Body of pancreas (tissue), 4 donors: ENCODE measurements at places on chromosomes 1 and 21.

- DNase-seq, result peak; percentile 69
Measured at GRCh38 chr1:154221278-154222001, 685 bp downstream of the UBAP2L start.

DNA sequence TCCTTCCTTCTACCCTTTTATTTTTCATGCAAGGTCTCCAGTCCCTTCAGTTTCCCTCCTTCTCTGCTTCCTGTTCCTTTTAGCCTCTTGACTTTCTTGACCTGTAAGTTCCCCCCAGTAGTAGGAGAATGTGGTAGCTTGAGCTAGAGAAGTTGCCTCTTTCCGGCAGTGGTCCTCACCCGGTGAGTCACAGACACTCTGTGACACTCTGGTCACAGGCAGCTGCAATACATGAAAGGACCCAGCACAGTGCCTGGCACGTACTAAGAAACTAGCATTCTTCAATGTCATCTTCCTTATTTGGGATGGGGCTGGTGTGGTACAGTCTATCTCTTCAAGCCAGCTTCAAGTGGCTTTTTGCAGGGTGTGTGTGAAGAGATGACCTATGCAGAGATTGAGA lies 16.0 kb downstream of the PFKFB2 start:
- DNase-seq, result no peak

DNA sequence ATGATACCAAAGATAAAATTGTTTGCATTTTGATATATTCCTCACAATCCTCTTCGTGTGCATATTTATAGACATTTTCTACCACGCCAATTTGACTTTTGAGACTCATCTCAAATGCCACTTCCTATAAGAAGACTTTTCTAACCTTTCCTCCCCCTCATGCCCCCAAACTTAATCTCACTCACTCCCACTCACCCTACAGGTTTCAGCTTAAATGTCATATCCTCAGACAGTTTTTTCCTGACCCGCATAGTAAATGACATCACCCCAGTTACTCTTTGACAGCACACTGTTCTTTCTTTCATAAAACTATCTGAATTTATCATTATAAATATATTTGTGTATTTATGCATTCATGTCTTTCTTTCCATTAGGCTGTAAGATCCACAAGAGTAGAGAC lies 29.6 kb upstream of the RGS8 start:
- no peak for DNase-seq

- no peak for DNase-seq
Measured at GRCh38 chr1:209038316-209038715, 545.2 kb upstream of the CAMK1G start.

DNA sequence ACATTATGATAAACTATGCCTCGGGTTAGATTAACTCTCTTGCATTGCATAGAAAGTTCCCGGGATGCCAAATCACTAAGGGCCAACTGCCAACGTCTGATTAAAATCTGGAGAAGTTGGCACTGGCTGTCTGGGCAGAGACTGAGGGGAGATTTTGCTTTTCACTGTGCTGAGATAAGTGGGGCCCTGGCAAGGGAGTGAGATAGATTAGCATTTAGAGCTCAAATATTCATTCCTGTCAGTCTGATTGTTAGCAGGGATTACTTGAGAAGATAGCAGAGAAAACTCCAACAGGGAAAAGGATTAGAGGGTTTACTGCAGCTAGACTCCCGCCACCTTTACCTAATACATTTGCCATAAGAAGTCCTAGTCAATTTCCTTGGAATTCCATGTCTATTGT lies 714.1 kb upstream of the CHRM3 start:
- DNase-seq, result no peak

- peak; percentile 31 for DNase-seq
Measured at GRCh38 chr1:110227774-110228173, 17.7 kb downstream of the KCNC4 start.

- DNase-seq, result peak; percentile 44
Measured at GRCh38 chr1:39852214-39852791, 31.0 kb downstream of the TRIT1 start.

DNA sequence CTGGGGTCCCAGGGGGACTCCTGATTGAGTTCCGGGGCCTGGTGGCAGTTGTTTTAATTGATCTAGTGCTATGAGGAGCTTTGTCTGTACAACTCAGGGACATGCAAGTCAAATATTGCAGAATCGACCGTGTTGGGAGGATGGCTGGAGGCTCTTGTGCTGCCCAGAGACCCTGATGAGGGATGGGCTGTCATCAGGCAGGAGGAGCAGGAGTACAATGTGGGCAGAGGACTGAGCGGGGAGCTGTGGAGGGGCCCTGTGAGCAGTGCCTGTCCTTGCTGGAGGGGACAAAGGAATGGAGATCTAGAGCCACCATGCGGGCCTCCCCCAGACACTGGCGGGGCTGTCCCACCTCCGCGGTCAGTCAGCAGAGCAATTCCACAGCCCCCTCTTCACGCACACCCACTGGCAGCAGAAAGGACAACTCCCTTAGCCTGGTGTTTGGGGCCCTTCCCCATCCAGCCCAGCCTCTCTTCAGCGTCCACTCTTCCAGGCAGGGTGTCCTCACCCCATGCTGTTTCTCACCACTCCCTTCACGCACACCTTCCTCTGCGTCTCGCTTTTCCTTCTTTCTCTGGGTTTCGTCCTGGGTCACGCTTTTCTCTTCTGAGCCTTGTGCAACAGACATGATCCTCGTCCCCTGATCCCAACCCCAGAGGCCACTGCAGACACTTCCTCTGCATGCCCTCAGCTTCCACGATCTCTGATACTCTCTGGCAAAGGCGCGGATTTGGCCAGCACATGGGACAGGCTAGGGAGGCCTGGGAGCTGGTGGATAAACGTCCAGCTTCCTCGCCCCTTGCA lies 122.6 kb downstream of the GRIK3 start:
- DNase-seq, result no peak

DNA sequence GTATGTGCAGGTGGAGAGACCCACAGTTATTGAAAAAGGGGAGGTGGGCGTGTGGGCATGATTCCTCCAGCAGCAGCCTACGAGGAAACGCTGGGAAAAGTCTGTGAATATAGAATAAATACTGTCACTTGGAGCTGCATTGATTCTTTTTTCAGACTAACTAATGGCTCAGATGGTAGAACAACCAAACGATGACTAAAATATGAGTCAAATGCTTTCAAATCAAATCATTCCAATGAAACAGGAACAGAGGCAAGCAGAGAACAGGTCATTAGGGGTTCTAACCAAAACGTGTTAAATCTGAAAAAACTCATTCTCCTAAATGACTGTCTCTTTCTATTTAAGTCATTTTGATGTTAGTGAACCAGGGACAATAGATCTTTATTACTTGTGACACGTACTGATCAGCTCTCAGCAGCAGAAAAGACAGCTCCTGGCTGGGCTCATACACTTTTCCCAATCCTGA lies 35.1 kb upstream of the SEC16B start:
- DNase-seq, result no peak

DNA sequence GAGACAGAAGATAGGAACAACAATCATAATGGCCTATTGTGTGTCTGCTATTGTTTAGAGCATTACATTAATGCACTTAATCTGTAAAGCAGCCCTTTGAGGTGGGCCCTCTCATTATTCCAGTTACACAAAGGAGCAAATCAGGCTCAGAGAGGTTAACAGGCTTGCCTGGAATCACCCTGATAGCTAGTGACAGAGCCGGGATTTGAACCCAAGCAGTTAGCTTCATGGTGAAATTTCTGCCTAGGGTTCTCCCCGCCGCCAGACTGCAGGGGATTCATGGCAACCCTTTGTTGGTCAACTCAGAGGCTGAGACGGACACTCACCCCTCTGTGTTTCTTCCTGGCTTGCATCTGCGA lies 7.1 kb downstream of the HEYL start:
- no peak for DNase-seq

GRCh38 chr1:227437495-227438008 lies 119.3 kb upstream of the CDC42BPA start:
- DNase-seq, result peak; percentile 9

GRCh38 chr1:106956721-106957120 lies 99.8 kb upstream of the PRMT6 start:
- DNase-seq, result no peak

- no peak for DNase-seq
Measured at GRCh38 chr1:180184041-180184440, 29.4 kb downstream of the QSOX1 start.

- DNase-seq, result no peak
Measured at GRCh38 chr1:34871443-34872132, 12.0 kb upstream of the SMIM12 start.

DNA sequence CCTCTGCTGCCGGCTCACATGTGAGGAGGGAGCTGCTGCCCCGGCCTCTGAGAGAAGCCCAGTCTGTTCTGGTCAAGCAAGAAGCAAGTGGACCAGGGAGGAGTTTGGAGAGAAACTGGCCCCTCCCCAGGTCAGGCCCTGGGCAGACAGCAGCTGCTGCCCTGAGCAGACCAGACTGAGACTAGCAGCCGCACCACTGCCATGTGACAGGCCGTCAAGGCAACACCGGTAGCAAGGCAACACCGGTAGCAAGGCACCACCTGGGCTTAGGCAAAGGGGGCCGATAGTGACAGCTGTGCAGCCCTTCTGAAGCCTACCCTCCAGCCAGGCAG lies 50.3 kb downstream of the ARHGEF16 start:
- no peak for DNase-seq

DNA sequence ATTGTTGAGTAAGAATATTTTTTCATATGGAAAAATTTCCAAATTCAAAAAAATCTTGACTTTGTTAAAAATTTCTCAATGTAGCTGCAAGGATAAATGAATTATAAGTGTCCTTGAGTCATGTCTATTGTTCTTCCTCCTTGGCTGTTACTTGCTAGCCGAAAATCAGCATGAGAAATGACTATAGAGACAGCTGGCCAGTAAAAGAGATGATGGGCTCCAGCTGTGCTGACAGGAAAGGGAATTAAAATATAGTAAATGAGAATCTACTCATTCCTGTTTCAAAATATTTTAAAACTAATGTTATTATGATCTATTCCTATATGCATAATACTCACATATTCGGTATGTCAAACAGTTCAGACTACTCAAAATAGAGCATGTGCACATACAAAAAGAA lies 1292.6 kb downstream of the BRINP3 start:
- DNase-seq, result no peak

GRCh38 chr21:46544003-46544402 lies 60.9 kb downstream of the S100B start:
- no peak for DNase-seq

DNA sequence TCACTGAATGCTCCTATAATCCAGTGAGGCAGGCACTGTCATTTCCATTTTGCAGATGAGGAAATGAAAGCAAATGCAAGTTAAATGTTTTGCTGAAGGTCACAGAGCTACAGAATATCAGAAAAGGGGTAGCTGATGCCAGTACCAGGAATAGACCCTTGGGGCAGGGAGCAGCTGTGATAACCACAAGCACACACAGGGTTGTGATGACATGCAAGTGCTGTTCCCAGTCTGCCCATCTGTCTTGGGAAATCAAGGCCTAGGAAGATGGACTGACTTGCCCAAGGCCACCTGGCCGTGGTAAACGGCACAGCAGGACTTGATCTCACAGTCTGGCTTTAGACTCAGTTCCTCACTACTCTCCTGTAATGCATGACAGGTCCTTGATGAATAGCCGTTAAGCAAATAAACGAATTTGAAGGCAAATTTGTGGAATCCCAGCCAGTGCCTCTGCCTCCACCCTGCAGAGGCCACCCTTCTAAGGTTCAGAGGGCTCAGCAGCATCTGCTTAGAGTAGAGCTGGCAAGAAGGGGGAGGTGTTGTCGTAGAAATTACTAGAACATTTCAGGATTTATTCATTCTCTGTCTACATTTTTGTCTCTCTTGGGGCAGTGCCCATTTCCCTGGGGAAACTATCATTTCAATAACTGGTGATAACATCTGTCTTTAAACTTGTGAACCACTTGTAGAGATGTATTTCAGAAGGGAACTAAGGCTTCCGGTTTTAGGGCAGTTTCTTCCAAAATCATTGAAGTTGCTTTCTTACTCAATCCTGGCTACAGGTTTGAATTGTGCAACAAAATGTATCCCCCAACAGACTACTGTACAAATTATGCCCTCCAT lies 53.2 kb upstream of the MRPS6 start:
- DNase-seq, result peak; percentile 31

- DNase-seq, result no peak
Measured at GRCh38 chr1:162091681-162092524, 22.4 kb downstream of the NOS1AP start.

DNA sequence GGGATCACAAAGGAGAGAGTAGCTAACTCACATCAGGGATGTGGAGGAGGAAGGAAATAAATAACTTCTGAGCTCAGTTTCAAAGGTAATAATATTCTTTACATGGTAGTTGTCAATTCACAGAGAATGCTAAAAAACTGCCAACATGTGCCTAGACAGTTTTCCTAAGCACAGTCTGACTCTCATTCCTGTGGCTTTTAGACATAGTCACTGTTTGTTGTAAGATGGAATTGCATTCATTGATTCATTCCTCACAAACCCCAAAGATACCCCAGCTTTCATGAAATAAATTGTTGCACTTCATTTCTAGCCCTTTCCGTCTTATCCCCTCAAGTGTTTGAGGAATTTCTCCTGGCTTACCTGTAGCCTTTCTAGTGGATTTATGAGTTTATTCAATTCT lies 263.9 kb downstream of the NTNG1 start:
- no peak for DNase-seq

DNA sequence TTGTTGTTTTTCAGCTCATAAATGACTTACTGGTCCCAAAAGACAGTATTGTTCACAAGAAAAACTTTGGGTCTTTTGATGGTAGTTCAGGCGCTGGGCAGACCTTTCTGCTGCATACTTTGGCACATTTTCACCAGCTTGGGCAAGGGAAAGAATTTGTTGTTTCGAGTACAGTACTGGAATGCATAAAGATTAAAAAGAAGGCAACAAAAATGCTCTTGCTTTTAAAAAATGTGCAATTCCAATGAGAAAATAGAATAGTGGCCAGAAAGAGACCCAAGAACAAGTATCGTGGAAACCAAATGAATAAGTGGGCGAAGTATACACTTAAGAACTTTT lies 56.0 kb downstream of the CLIC6 start:
- DNase-seq, result no peak

- DNase-seq, result no peak
Measured at GRCh38 chr1:184945678-184946412, 28.5 kb downstream of the NIBAN1 start.

GRCh38 chr21:45767071-45768006 lies 123.8 kb downstream of the PCBP3 start:
- no peak for DNase-seq

DNA sequence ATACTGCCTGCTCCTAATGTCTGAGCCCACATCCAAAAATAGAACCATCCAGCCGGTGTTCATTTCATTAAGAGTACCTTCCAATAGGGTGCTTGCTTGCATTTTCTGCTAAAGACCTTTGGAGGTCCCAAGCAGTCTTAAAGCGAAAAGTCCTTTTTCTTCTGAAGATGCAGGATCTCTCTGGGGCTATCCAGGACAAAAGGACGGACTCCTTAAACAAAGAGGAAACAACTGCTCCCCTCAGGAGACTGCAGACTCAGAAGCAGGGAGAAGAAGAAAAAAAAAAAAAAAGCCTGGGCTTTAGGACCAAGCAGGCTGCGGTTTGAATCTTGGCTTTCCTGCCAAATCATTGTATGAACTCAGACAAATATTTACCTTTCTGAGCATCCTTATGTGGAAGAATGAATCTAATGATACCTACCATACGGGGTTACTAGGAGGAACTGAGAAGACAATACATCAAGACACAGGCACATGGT lies 204.0 kb downstream of the PLPP3 start:
- DNase-seq, result no peak
